ENCODE measurements at places on chromosomes 12 and 14.

DNA sequence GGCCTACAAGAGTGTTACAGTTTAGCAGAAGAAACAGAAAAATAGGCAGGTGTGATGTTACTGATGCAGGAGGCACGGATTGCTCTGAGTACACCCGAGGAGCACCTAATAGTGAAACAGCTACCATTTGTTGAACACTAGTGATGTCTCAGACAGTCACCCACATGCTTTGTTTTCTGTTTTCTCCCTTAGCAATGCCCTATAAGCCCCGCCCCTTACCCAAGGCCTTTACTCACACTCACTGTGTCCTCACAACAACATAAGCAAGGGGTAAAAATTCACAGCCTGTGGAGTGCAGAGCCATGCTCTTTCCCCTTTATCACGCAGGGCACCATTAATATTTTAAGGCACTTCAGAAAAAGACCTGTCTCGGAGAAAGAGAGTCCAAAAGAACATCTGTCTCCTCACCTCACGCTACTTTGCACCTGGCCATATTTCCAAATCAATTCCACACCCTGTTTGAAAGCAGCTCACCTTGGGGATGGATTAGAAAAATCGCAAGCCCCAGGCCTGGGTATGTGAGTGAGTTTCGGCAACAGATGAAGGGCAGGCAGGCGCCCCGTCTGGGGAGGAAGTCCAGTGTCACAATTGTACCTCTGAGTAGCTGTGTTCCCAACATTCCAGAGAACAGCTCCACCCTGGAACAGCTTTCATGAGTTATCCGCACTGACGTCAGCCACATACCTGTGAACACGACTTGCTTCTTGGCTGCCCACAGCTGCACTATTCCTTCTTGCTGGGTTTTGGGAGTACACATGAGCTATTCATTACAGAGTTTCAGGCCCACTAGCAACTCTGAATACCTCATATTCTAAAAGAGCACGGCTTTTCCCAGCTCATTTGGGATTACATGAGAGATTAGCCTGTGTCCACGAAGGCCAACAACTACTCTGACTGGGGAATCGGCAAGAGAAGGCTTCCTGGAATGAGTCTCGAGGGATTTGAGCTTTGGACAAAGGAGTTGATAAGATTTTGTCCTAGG, 26.0 kb downstream of the MAPK1IP1L start:
- DNase-seq = peak; percentile 71

GRCh38 chr12:80364056-80364455, 80.0 kb upstream of the PTPRQ start:
- DNase-seq = no peak

DNA sequence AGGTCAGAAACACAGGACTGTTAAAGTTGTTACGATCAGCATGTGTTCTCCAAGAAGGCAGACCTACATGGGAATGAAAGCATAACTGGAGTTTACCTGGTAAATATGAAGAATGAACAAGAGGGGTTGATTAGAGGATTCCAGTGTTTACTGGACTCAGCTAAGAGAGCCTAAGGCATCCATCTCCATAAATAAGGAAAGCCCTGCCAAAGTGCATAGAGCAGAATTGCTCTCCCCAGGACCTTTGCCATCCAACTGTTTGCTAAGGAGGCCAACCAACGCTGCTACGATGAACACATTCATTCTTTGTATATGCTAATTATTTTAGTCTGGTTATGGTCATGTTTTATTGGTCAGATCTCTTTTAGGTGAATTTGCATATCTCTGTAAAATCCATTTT, 17.1 kb upstream of the PAWR start:
- no peak for DNase-seq

GRCh38 chr14:73783107-73783727, 68.4 kb upstream of the PTGR2 start:
- DNase-seq = no peak

DNA sequence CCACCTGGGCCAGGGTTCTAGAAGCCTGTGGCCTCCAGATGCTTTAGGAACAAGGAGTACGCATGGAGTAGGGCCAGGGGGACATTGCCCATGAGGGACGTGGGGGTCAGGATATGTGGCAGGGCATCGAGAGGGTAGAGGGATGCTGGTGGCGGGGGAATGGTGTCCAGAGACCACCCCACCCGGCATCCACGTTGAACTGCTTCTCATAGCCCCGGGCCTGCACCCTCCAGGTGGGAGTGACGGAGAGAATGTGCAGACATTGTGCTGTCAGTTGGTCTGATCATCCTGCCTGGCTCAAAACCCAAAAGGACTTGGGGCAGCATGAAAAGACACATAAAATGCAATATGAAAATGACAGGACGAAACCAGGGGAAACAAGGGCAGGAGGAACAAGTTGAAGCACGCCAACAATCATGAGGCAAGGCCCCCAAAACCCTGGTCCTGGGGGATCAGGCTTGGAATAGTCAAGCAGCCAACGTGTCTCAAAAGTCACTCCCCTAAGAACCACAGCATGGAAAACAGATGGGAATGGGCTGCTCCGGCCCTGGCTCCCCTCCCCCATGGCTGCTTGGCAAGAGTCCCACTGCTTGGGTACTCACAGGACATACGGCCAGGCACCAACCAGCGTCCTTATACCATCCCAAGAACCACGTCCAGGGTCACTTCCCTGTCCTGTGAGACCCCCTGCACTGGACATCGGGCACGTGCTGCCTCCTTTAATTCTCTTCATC, 117.9 kb downstream of the DICER1 start:
- no peak for DNase-seq
